Type B pancreatic cell (in vitro differentiated cells): ENCODE measurements at places on chromosomes 2 and 18. TPM values are rescaled to one million over a fixed set of nuclear protein-coding genes. Genes with fewer than 3 reads are reported as not detected.

DNA sequence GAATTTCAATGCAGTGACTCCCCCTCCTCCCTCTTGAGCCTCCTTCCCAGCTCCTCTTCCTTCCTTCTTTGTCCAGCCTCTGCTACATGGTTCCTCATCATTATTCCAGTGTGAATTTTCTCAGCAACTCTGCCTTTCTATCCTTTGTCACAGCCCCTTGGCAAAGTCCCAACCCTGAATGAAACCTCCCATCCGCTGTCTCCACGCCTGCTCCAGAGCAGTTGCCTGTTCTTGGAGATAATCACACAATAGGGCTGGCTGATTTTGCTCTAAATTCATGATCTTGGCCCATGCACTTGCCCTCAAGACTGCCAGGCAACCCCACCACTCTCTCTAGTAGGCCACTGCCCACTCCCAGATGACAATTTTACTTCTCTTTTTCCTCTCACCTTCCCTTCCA, 61.4 kb downstream of the BCL2L11 start:
- DNase-seq: no peak

DNA sequence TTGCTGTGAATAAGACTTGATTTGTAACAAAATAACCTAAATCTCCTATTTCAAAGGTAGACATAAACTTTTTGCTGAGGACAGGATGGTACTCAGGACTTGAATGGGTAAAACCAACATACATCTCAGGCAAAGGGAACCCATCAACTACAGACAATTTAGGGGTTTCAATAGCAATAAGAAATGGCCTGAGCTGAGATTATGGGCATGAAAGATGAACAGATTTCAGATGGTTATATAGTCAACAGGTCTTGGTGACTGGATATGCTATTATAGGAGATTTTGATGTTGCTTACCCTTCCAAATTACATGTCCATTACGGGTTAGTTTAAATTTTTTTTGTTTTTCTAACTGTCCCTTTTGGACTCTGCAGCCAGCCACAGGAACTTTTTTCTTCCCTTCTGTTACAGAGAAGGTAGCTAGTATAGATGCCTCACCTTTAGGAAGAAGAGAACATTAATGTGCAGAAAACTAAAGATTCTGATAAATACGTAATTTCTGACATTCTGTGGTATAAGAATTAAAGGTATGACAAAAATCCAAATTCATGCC, 4.6 kb downstream of the RPS27A start:
- no peak for DNase-seq

DNA sequence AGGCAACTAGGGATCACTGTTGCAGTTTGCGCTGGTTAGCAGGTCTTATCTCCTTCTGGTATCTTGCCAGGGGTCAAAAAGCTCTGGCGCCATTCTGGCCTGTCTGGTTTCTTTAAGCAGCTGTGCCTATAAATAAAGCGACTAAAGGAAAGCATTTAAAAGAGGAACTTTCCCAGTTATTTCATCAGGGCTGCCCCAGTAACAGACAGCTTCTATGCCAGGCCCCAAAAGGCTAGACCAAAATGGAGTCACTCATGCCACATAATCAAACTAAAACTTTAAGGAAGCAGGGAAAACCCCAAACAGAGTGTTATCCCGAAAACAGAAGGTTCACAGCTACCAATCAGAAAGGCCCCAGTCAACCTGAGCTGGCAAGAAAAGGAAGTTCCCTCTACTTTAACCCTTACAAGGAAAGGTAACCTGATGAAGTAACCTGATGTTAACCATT, 41.2 kb upstream of the HNRNPA3 start:
- DNase-seq: no peak

Gene NOSTRIN
- 2.4 and 2.5 TPM in 2 replicates for total RNA-seq

Gene CCBE1
- total RNA-seq: 8.3 and 51.3 TPM in 2 replicates

- no peak for DNase-seq
These were observed 58.1 kb downstream of the AGAP1 start for GRCh38 chr2:235551965-235552364.

- DNase-seq: no peak
These were observed 36.1 kb downstream of the STPG4 start for GRCh38 chr2:47119001-47119400.

Gene RESP18
- not detected in 2 replicates for total RNA-seq

GRCh38 chr2:128028668-128029054, 802 bp upstream of the SAP130 start:
- no peak for DNase-seq

DNA sequence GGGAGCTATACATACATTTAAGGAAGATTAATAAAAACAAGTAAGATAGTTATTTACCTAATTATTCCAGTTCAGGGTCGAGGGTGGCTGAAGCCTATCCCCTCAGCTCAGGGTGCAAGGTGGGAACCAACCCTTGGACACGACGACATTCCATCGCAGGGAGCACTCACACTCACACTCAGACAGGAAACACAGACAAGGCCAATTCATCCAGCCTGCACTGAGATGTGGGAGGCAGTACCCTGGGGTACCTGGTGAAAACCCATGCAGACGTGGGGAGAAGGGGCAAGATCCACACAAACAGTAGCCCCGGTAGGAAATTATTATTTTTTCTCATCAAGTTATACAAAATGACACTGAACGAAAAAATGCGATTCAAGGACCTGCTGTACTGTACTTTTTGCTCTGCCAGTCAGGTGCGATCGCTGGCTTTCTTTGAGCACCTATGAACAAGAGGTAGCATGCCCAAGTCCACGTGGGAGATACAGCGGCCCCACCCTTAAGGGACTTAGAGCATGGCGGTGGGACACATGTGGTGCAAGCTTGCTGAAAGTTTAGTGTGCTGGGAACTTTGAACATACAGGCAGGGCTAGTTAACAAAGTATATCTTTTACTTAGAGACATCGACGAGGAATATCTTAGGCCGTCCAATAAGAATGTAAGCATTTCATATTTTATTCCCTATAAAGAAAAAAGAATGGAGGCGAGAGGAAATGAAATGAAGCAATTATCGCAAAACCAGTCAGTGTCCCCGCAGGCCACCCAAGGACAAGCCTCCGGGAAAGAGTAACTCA, 624 bp downstream of the METTL8 start:
- no peak for DNase-seq

Gene KIAA2012
- total RNA-seq: 0.12 and 1.3 TPM in 2 replicates

Gene EVX2
- total RNA-seq: 0.10 TPM in 1 of 2 replicates, not detected in the other

DNA sequence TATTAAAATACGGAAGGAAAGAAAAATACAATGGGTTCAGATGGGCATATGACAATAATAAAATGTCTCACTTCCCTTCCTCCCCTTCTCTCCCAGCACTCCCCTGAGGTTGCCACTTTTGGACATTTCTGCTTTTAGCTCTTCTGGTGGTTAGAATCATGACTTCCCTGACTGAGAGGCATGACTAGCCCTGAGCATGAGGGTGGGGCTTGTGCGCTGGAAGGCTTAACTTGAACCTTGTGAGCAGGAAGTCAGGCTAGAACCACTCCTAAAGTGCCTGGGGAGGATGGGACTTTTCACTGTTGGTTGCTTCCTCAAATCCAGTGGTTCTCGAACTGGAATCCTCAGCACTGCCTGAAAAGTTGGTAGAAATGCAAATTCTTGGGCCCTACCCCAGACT, 19.7 kb upstream of the ARHGAP25 start:
- no peak for DNase-seq

- no peak for DNase-seq
These were observed 2.8 kb upstream of the DIPK1C start for GRCh38 chr18:74459889-74460288.

- no peak for DNase-seq
These were observed 652.8 kb upstream of the SOX11 start for GRCh38 chr2:5039241-5039975.
